ENCODE measurements at places on chromosomes 2 and 18. TPM values are rescaled to one million over a fixed set of nuclear protein-coding genes. Genes with fewer than 3 reads are reported as not detected.

Gene PLGLB1
- total RNA-seq: 7.4 TPM

Gene REG1B
- not detected for total RNA-seq

Gene VAMP8
- total RNA-seq: 3.0 TPM

Gene RFTN2
- 52.6 TPM for total RNA-seq

Gene EMX1
- total RNA-seq: not detected

Gene C1QL2
- total RNA-seq: 2.3 TPM

Gene GREB1
- 15.0 TPM for total RNA-seq

Gene SDC1
- 17.1 TPM for total RNA-seq

Gene EFR3B
- total RNA-seq: 72.9 TPM

Gene HTR2B
- 0.23 TPM for total RNA-seq

Gene SP9
- total RNA-seq: 14.5 TPM

Gene CRYGC
- not detected for total RNA-seq

Gene GRHL1
- 10.6 TPM for total RNA-seq

Gene MARCHF4
- total RNA-seq: 13.6 TPM

Gene RALBP1
- 32.5 TPM for total RNA-seq

Gene ACOXL
- total RNA-seq: 0.23 TPM

Gene CFC1
- 9.2 TPM for total RNA-seq

Gene ACADL
- total RNA-seq: 4.8 TPM

Gene ESPNL
- 0.23 TPM for total RNA-seq

Gene CD207
- total RNA-seq: not detected

Gene TMEM17
- 7.8 TPM for total RNA-seq

Gene CIAO1
- 73.4 TPM for total RNA-seq

Gene RESP18
- total RNA-seq: 1.8 TPM

Gene AQP12B
- total RNA-seq: not detected

Gene ALPG
- not detected for total RNA-seq

Gene GAD1
- 163 TPM for total RNA-seq

Gene PTGR3
- total RNA-seq: 23.8 TPM

Gene CABYR
- total RNA-seq: 19.6 TPM

Gene CD28
- 0.69 TPM for total RNA-seq

Gene KCNE4
- total RNA-seq: 2.5 TPM

Gene RTTN
- total RNA-seq: 34.8 TPM

Gene ERCC3
- 41.3 TPM for total RNA-seq

Gene XDH
- total RNA-seq: 0.23 TPM

Gene TRIM43B
- not detected for total RNA-seq

Gene TMEM247
- total RNA-seq: not detected

Gene FAP
- total RNA-seq: 2.3 TPM

Gene NAB1
- total RNA-seq: 56.3 TPM

Gene ASB18
- 1.6 TPM for total RNA-seq

Gene HNMT
- total RNA-seq: 43.6 TPM

Gene IL1A
- total RNA-seq: 0.92 TPM

Gene AOX1
- total RNA-seq: 2.1 TPM

Gene NPC1
- 33.9 TPM for total RNA-seq

All from diencephalon (tissue), 1 donor.